ENCODE measurements at places on chromosomes 12 and 14. TPM values are rescaled to one million over a fixed set of nuclear protein-coding genes. Genes with fewer than 3 reads are reported as not detected.

DNA sequence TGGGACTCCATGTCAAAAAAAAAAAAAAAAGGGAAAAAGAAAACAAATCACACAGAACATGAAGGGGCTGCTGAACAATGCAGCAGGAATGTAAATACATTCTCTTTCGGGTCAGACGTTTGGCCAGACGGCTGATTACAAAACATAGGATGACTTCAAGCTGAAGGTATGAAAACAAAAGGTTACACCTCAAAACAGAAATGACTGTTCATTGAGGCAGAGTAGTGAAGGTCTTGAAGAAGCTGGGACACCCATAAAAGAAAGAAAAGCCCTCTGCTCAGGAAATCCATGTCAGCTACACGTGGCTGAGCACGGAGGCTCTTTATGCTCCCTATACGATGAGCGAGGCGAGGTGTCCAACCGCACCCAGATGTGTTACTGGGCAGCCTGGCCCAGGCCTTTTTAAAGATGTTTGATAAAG lies 37.7 kb downstream of the FGD4 start:
- H3K36me3 ChIP-seq: no peaks in the 10 kb centered on the region
- no peak overlapping the region for H3K4me3 ChIP-seq

GRCh38 chr14:93036652-93037345 lies 78.9 kb downstream of the ITPK1 start:
- no peak for DNase-seq
- peaks cover 13% of the 10 kb centered on the region for H3K4me1 ChIP-seq
- peak overlapping the region; percentile 77 for H3K27ac ChIP-seq
- H3K36me3 ChIP-seq: no peaks in the 10 kb centered on the region
- no peaks in the 10 kb centered on the region for H3K27me3 ChIP-seq

DNA sequence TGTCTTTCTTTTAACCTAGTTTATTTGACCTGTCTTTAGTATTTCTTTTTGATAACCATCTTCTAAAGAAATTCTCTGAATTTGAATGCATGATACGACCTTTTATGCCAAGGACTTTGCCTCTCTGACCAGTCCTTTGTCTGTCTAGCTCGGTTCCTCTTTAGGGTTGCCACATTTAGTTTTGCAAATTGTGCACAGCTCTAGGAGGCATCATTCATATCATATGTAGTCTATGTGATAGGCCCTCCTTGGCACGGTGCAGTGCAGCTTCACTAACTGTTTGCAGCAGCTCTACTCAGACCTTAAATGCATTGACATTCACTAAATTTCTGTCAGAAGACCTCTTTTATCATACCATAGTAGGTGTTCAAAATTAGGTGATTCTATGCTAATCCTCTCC lies 75.6 kb downstream of the USP15 start:
- H3K36me3 ChIP-seq: no peaks in the 10 kb centered on the region
- DNase-seq: no peak
- H3K4me3 ChIP-seq: no peak overlapping the region
- H3K27ac ChIP-seq: no peak overlapping the region

The CBLN3 gene
- 3.8 TPM for total RNA-seq

GRCh38 chr12:18165422-18165871 lies 75.5 kb upstream of the RERGL start:
- peak overlapping the region; percentile 30 for H3K27ac ChIP-seq
- H3K36me3 ChIP-seq: no peaks in the 10 kb centered on the region
- no peak for DNase-seq
- no peak overlapping the region for H3K4me3 ChIP-seq
- H3K27me3 ChIP-seq: no peaks in the 10 kb centered on the region
- peaks cover 8% of the 10 kb centered on the region for H3K4me1 ChIP-seq

- no peaks in the 10 kb centered on the region for H3K4me1 ChIP-seq
- no peaks in the 10 kb centered on the region for H3K27me3 ChIP-seq
Observed at GRCh38 chr12:79426121-79426520, 264.6 kb downstream of the PAWR start.

The NID2 gene
- total RNA-seq: 14.2 TPM

- no peaks in the 10 kb centered on the region for H3K27me3 ChIP-seq
- no peak overlapping the region for H3K4me3 ChIP-seq
- no peaks in the 10 kb centered on the region for H3K36me3 ChIP-seq
Observed at GRCh38 chr14:90508536-90509254, 111.9 kb downstream of the CALM1 start.

DNA sequence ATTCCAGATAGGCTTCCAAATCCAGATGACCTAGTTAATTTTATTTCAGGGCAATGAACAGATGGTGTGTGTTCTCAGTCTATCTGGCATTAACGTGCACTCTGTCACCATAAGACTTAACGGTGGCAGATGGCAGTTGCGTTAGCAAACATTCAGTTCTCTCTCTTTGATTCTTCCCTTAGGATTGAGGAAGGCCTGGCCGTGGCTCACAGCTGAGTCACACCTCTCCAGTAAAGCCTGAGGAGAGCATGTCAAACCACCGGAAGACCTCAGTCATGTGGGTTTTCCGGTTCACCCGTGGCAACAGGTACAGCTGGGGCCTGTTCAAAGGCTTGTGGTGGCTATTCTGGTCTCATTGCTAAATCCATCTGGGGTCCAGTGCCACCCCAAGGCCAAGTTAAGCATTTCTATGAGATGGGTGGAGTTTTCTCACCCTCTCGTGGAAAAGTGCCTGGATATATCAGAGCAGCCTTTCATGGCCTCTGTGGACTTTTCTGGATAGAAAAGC lies 545.1 kb upstream of the ATP2B1 start:
- H3K36me3 ChIP-seq: no peaks in the 10 kb centered on the region
- DNase-seq: no peak
- H3K4me1 ChIP-seq: no peaks in the 10 kb centered on the region

DNA sequence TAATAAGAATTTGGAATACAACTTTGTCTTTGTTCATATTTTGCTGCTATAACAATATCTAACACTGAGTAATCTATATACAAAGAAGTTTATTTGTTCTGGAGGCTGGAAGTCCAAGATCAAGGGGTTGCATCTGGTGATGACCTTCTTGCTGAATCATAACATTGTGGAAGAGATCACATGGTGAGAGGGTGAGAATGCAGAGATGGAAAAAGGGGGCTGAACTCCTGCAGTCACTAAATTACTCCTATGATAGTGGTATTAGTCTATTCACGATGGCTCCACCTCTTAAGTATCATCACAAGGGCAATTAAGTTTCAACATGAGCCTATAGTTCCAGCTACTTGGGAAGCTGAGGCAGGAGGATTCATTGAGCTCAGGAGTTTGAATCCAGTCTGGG lies 4.5 kb upstream of the AKAP6 start:
- no peaks in the 10 kb centered on the region for H3K4me1 ChIP-seq
- DNase-seq: no peak

DNA sequence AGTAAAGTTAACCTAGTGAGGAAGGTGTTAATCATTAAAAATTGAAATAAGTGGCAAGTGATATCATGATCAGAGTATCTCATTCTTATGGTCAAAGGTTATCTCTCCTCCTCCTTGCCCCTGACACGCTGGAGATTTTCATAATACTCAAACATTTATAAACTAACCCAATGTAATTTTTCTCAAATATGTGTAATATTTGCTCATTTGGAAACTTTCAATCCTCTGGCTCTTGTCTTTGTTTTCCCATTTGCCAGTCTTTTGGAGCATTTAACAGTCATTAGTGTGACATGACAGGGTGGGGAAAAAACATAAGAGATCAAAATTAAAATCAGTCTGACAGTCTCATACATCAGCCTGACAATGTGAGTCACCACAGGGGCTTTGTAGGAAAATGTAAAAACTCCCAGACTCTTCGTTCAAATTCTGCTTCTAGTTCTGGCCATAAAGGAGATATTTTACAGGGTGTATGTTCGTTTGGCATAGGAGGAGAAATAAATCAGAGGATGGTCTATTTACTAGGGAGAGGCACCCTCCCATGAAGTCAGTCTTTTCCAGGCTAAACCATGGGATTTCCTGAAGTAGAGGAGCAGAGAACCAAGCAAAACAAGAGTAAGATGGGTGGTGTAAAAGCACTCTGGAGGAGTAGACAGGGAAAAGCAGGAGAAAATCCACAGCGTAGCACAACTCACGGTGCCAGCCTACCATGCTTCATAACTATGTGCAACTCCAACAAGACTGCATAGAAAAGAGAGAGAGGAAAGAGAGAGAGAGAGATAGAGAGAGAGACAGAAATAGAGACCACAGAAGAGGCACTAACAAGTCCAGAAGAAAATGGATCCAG lies 369.2 kb upstream of the PDE3A start:
- no peak overlapping the region for H3K27ac ChIP-seq
- no peaks in the 10 kb centered on the region for H3K4me1 ChIP-seq
- H3K4me3 ChIP-seq: no peak overlapping the region
- no peaks in the 10 kb centered on the region for H3K36me3 ChIP-seq
- no peaks in the 10 kb centered on the region for H3K27me3 ChIP-seq

The CLECL1 gene
- 1.0 TPM for total RNA-seq

- H3K4me3 ChIP-seq: no peak overlapping the region
- H3K27ac ChIP-seq: no peak overlapping the region
- H3K36me3 ChIP-seq: no peaks in the 10 kb centered on the region
- no peak for DNase-seq
- H3K27me3 ChIP-seq: no peaks in the 10 kb centered on the region
- no peaks in the 10 kb centered on the region for H3K4me1 ChIP-seq
Observed at GRCh38 chr14:92863286-92864080, 59.5 kb upstream of the CHGA start.

DNA sequence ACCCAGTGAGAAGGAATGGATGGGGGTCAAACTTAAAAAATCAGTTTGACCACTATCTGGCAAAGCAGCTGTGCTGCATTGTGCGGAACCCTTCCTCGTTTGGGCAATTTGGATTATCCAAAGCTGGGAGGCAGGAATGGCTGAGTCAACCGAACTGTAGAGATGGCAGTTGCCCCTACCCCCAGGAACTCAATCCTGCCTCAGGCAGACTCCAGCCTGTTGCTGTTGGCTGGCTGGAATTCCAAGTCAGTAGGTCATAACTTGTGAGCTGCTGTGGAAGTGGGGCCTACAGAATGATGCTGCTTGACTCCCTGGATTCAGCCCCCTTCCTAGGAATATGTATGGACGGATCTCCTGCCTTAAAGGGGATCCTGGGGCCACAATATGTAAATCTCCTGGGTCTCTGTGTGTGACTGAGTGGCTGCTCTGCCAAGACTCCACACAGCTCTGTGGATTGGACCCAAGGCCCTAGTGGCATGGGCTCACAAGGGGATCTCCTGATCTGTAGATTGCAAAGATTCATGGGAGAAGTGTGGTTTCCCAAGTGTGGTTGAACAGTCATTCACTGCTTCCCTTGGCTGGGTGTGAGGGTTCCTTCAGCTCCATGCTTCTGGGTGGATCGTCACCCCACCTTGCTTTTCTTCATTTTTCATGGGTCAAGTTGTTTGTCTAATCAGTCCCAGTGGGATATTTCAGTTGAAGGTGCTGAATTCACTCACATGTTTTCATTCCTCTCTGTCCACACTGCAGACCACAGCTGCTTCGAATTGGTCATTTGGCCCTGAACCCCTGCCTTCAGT lies 19.2 kb downstream of the LUM start:
- no peak overlapping the region for H3K4me3 ChIP-seq
- H3K27me3 ChIP-seq: no peaks in the 10 kb centered on the region
- H3K4me1 ChIP-seq: no peaks in the 10 kb centered on the region
- H3K27ac ChIP-seq: no peak overlapping the region
- no peak for DNase-seq

GRCh38 chr12:12483438-12483837 lies 79.2 kb downstream of the DUSP16 start:
- H3K36me3 ChIP-seq: peaks cover 5% of the 10 kb centered on the region
- H3K4me3 ChIP-seq: no peak overlapping the region
- peak overlapping the region; percentile 30 for H3K27ac ChIP-seq
- no peaks in the 10 kb centered on the region for H3K4me1 ChIP-seq
- no peaks in the 10 kb centered on the region for H3K27me3 ChIP-seq
- DNase-seq: no peak

- peaks cover 8% of the 10 kb centered on the region for H3K4me1 ChIP-seq
- peak within 1 kb of the TSS; percentile 94 for H3K27ac ChIP-seq
- DNase-seq: peak; percentile 93
- H3K4me3 ChIP-seq: peak within 1 kb of the TSS; percentile 90
Observed at GRCh38 chr14:69152902-69153151, at the start of gene DCAF5. Gene DCAF5, minus strand, starts transcription at chr14:69153119. Its CDS starts 141 bp downstream, at chr14:69152978.

- no peak overlapping the region for H3K4me3 ChIP-seq
- H3K27me3 ChIP-seq: no peaks in the 10 kb centered on the region
- no peaks in the 10 kb centered on the region for H3K36me3 ChIP-seq
- H3K4me1 ChIP-seq: peaks cover 11% of the 10 kb centered on the region
- H3K27ac ChIP-seq: peak overlapping the region; percentile 28
Observed at GRCh38 chr12:110349096-110349495, 54.4 kb downstream of the ANAPC7 start.

The ADGRD1 gene
- 47.5 TPM for total RNA-seq

The PIANP gene
- not detected for total RNA-seq

GRCh38 chr12:54341378-54342300 lies 16.7 kb downstream of the COPZ1 start:
- no peaks in the 10 kb centered on the region for H3K4me1 ChIP-seq
- no peak overlapping the region for H3K27ac ChIP-seq
- H3K27me3 ChIP-seq: no peaks in the 10 kb centered on the region
- no peak overlapping the region for H3K4me3 ChIP-seq
- no peak for DNase-seq

The LALBA gene
- total RNA-seq: not detected

- H3K27me3 ChIP-seq: no peaks in the 10 kb centered on the region
- no peaks in the 10 kb centered on the region for H3K36me3 ChIP-seq
- DNase-seq: no peak
- no peak overlapping the region for H3K4me3 ChIP-seq
Observed at GRCh38 chr14:35940291-35940690, 114.2 kb downstream of the BRMS1L start.

The RNU6-8 gene
- not detected for total RNA-seq

DNA sequence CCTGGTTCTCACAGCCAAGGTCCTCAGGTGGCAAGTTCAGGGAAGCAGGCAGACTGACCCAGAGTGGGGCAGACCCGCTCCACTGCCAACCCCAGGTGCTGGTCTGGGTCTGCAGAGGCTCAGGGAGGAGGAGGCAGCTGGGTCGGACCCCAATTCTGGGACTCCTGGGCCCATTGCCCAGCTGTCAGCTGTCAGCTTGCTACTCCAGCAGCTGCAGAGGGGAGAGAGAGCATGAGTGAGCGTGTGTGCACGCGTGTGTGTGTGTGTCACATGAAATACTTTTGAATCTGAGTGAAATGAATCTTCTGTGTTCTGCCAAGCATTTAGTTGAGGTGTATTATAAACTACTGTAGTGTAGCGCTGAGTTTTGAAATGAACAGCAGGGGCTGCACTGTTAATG lies 30.8 kb downstream of the XRCC3 start:
- no peaks in the 10 kb centered on the region for H3K4me1 ChIP-seq
- no peak for DNase-seq
- H3K27me3 ChIP-seq: no peaks in the 10 kb centered on the region
- H3K4me3 ChIP-seq: no peak overlapping the region
- no peak overlapping the region for H3K27ac ChIP-seq

GRCh38 chr12:28108599-28108998 lies 81.7 kb upstream of the CCDC91 start:
- DNase-seq: no peak
- H3K27ac ChIP-seq: no peak overlapping the region
- H3K27me3 ChIP-seq: no peaks in the 10 kb centered on the region
- H3K4me1 ChIP-seq: no peaks in the 10 kb centered on the region

The E2F7 gene
- under 0.01 TPM for total RNA-seq

GRCh38 chr12:43891856-43892574 lies 56.1 kb downstream of the TMEM117 start:
- no peaks in the 10 kb centered on the region for H3K27me3 ChIP-seq
- H3K4me1 ChIP-seq: no peaks in the 10 kb centered on the region
- H3K27ac ChIP-seq: no peak overlapping the region

The AHNAK2 gene
- 15.1 TPM for total RNA-seq

Measured in breast epithelium (tissue), 4 donors.